Germinal center (tissue), 1 donor: ENCODE measurements at places on chromosomes 7 and 10.

GRCh38 chr10:59909815-59910214 lies 3.5 kb upstream of the CCDC6 start:
- DNase-seq: no peak

DNA sequence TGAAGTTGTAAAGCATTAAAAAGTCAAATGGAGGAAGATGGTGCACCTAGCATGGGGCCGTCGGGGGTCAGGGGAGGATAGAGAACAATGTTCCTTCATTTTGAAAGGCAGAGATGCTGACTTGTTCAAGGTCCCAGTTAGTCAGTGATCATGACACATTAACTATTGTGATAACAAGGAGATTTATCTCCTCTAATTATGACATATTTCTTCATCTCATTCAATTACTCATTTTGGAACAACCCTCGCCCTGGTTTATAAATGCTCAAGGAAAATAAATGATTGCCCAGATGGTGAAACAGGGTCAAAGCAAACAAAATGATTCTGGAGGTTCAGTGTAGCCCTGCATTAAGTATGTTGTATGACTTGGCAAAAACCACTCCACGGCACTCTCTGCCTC lies 106.2 kb downstream of the ITIH5 start:
- DNase-seq: no peak

DNA sequence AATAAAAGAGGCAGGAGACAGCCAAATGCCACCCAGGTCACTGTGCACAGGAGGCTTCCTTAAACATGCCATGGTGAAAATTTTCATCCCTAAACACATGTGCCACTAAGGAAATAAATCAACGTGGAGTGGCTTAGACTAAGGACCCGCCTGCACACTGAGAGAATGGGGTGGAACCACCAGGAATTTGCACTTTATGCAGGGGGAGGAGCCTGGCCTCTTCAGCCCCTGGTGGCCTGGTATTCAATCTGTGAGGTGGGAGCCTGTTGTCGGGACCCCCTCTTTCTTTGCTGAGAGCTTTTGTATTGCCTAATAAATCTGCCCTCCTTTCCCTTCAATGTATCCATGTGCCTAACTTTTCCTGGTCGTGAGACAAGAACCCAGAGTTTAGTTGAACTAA lies 204.6 kb upstream of the NRP1 start:
- DNase-seq: no peak

- DNase-seq: no peak
Observed at GRCh38 chr7:95636140-95636940, 40.0 kb upstream of the PDK4 start.

DNA sequence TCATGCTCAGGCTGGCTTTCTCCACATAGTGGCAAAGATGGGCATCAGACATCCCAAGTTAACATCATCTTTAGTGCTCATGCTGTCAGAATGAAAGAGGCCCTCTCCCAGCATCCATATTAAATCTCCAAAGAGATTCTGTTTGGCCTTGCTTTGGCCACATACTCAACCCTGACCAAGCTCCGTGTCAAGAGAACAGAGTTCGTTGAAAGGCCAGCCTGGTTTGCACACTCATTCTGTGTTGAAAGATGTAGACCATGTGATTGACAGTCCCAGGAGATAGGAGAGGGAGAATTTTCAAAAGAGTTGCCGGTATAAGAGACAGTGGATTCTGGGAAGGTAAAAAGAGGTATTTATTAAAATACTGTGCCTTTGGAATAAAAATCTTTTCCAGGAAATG lies 19.7 kb downstream of the MET start:
- no peak for DNase-seq

GRCh38 chr10:63683686-63684085 lies 162.5 kb downstream of the REEP3 start:
- no peak for DNase-seq

DNA sequence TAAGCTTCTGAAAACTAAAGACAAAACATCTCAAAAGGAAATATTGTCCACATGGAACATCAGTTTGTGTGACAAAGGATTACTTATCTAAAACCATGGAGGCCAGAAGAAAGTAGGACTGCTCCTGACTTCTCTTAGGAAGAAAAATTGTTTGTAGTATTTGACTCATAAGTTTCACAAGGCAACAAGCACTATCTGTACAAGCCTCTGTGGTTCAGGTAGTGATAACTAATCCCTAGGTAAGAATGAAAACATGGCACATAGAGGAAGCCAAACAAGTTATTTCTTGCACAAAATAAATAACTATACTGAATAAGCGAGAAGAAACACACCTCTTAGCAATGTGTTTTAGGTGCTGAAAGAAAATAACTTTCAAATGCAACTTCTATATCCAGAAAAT lies 30.3 kb downstream of the TFPI2 start:
- DNase-seq: no peak

- no peak for DNase-seq
Observed at GRCh38 chr10:115525141-115525540, 432.0 kb downstream of the ATRNL1 start.

DNA sequence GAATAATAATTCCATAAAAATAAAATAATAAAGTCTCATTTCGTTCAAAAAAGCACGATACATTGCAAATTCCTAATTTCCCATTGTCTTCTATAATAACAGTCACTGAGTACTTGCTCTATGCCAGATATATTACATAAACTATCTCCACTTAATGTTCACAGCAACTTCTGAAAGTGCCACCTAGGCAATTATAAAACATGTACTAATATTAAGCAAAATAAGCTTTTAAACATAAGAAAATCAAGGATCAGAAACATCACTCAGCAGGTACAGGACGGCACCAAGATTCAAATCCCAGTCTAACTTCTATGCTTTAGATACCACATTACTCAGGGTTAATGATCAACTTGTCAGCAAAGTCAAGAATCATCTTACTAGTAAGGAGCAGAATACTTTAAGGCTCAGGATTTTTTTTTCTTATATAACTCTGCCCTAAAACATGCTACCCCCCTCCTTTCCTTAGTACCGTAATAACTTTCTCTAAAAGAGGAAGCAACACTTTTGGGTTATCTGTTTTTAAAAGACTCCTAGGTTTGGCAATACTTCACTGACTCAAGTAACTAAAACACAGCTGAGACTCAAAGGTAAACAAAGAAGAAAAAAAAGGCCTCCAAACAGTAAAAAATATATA lies 51.3 kb downstream of the USP6NL start:
- peak; percentile 27 for DNase-seq

DNA sequence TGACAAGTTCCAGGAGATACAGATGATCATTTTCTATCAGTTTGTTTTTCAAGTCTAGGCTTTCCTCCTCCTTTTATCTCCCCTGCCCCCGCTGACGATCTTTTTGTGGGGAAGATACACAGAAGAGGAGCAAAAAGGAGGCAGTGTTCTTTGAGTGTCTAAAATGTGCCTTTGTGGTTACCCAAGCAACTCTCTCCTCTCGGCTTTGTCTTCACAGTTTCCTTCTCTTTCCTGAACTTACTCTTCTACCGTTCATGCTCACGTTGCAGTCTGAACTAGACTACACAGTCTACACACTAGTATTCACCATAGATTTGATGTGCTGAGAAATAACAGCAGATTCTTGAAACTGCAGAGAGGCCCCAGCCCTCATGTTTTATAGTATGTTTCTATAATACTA lies 23.6 kb downstream of the CEP41 start:
- DNase-seq: no peak

GRCh38 chr10:59830601-59831259 lies 75.6 kb downstream of the CCDC6 start:
- peak; percentile 33 for DNase-seq

GRCh38 chr7:121187676-121188075 lies 141.1 kb upstream of the WNT16 start:
- DNase-seq: no peak

DNA sequence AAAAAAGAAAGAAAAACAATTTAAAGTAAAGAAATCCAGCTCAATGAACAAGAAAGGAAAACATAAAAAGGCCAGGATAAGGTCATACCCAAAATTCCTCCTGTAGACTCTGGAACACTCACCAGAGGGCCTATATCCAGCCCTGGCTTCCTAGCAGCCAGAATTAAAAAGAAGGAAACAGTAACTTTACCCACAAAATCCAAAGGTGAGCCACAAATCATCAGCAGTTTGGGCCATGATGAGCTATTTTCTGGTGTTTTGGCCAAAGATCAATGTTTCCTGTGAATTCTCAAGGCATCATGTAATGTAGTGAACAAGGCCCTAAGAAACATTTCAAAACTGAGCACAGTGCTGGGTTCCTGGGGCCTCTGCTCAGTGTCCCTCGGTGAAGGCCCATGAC lies 87.8 kb downstream of the LARP4B start:
- no peak for DNase-seq

DNA sequence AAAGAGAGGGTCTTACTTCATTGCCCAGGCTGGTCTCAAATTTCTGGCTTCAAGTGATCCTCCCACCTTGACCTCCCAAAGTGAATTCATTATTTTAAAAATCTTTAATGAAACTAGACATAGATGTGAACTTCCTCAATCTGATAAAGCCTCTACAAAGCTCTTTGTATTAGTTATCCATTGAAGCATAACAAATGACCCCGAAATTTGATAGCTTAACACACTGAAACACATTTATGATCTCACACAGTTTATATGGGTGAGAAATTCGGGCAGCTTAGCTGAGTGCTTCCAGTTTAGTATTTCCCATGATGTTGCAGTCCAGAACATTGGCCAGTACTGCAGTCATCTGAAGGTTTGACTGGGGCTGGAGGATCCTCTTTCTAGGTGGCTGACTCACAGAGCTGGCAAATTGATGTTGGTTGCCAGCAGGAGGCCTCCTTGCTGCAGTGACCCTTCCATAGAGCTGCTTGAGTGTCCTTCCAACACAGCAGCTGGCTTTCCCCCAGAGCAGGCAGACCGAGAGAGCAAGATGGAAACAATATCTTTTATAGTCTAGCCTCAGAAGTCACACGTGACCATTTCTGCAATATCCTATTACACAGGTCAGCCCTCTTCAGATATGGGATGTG lies 16.6 kb upstream of the WNT8B start:
- no peak for DNase-seq

DNA sequence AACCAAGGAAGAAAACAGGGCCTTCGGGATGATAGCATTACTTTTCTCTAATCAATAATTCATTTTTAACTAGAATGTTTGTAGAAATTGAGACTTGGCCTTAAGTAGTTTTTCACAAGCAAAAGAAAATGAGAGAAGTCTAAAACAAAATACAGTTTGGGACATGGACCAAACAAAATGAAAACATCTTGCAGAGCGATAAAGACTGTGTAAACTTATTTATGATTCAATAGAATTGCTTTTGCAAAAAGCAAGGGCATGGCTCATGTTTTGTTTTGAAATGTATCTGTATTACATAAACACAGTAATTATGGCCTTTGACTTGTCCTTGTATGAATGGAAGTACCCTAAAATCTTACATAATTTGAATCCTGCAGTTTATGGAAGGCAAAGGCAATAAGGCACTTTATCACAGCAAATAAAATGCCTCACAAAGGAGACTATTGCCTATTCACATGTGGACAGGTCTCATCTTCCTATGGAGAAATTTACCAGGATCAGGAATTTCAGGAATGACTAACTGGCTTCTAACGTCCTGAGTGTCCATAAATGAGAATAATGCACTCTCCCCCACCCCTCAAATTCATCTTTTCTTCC lies 295.2 kb downstream of the PTEN start:
- no peak for DNase-seq

DNA sequence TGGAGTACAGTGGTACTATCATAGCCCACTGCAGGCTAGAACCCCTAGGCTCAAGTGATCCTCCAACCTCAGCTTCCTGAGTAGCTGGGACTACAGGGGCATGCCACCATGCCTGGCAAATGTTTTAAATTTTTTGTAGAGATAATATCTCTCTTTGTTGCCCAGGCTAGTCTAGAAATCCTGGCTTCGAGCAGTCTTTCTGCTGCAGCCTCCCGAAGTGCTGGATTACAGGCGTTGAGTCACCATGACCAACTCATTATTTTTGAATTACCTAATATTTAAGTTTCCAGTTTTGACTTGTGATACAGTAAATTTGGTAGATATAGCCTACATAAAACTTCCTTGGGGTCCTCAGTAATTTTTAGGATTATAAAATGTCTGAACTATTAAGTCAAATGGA lies 74.1 kb downstream of the RUNDC3B start:
- no peak for DNase-seq

- DNase-seq: no peak
Observed at GRCh38 chr7:117004899-117005298, 51.6 kb downstream of the ST7 start.

GRCh38 chr10:76012716-76013327 lies 581.4 kb downstream of the LRMDA start:
- no peak for DNase-seq
